Stimulated activated CD4-positive, alpha-beta T cell treated with anti-CD3 and anti-CD28 coated beads, Interleukin-12 subunit alpha, Interleukin-12 subunit beta, amount 100 ng/mL, for 48 hours (primary cell): ENCODE measurements at places on chromosomes 1 and 21.

GRCh38 chr1:113168946-113169345 lies 95.9 kb downstream of the LRIG2 start:
- DNase-seq = no peak

GRCh38 chr1:175935166-175935565 lies 191.8 kb upstream of the TNR start:
- no peak for DNase-seq

GRCh38 chr1:211775170-211775569 lies 55.4 kb downstream of the LPGAT1 start:
- no peak for DNase-seq

DNA sequence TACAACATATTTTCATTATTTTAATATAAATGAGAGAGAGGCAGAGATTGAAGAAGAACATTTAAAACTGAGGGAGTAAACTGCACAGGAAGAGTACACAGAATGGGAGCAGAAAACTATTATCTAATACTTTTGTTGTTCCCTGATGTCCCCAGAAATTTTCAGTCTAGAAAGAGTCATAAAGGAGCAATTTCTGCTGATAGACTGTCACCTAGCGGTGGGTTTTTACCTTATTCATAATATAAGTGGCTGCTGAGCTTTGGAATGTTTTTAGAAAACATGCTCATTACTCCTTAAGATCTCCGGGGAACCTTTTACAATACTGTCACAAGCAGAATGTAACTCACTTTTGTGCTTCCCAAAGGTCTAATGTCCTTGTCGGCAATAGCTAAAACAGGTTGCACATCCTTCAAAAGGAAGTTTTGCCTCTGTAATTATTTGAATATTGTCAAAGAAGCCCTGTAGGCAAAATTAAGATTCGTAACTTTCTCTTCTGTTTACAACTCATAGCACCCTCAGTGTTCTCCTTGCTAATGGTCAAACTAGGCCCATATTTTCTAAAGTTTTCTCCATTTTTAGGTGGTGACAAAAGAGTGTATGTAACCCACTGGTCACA lies 4.9 kb upstream of the NPL start:
- DNase-seq = no peak

DNA sequence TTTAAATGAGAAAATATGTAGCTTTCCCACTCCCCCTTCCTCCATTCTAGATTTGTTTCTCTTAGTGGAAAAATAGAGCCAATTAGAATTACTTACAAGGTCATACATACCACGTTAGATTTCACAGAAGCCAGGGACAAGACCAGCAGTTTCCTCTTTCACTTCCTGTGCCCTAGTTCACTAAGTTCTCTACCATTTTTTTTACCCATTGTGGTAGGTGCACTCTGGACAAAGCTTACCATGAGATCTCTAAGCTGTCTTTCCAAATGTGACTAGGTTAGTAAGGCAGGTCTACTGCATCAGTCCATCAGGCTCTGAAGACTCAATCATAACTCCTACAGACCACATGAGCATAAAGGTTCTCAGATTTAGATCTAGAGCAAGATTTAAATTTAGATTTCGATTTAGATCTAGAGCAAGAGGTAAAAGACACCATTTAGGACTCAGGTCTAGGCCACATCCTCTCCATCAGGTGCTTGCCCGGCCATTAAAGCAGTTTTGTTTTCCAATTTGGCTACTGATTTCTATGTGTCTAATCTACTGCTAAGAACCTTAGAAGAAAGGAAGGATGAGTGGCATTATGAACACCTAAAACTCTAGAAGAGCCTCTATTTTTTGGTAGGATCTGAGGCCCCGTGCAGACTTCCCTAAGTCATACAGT lies 235.3 kb downstream of the FAF1 start:
- DNase-seq = no peak

GRCh38 chr1:106072909-106073600 lies 983.4 kb upstream of the PRMT6 start:
- DNase-seq = no peak
